ENCODE measurements at places on chromosomes 4 and X. TPM values are rescaled to one million over a fixed set of nuclear protein-coding genes. Genes with fewer than 3 reads are reported as not detected.

- no peak for DNase-seq
Measured at GRCh38 chr4:110492522-110492921, 16.6 kb downstream of the ENPEP start.

- DNase-seq, result no peak
Measured at GRCh38 chrX:38819709-38820108, 18.4 kb downstream of the MID1IP1 start.

- no peak for DNase-seq
Measured at GRCh38 chr4:25532591-25532990, 123.1 kb upstream of the SLC34A2 start.

GRCh38 chrX:47390780-47391179 is 20.4 kb downstream of the ZNF157 start:
- DNase-seq, result no peak

DNA sequence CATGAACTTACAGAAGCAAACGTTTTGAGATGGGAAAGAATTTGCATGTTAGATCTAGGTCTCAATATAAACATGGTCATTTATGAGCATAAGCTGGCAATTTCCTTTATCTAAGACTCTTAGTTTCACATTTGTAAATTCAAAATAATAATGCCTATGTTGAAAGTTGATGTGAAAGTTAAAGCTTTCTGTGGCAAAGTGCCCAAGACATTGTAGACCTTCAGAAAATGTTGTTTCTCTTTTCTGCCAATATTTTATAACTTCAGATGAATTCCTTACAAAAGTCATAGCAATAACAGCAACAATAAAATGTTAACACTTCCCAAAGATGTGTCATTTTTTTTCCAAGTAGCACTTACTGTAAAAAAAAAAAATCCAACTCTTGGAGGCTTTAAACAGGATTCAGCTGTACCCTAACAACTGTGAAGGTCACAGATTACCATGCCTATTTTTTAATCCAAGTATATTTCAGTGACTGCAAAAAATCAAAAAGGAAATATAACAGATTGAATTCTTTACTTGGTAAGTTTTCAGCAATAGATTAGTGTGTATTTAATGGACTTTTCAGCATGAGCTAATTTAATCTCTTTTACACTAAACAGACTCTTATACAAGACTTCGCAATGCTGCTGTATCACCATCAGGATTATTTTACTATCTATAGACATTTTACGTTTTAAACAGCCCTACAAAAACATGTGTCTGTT is 206.5 kb upstream of the PDE5A start:
- no peak for DNase-seq

DNA sequence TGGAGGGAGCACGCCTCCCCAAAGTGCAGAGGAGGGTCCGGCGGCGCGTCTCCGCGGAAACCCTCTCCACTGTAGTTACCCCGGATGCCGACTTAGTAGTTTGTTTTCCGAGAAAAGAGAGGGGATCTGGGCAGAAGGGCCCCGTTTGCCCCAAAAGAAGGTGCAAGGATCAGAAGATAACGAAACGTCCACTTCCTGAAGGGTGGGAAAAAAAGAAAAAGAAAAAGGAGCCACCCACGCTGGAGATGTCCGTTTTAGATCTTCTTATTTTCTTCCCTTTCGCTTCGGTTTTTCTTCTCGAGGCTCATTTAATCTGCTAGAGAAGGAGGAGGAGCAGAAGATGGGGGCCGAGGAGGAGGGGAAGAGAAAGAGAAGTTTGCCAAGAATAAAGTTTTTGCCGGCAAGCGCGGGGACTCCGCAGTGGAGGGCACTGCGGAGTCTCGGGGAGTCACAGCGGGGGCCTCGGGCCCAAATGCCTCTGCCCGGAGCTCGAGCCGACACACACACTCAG is 517 bp downstream of the LEF1 start:
- peak; percentile 8 for DNase-seq

- no peak for DNase-seq
Measured at GRCh38 chrX:131745942-131746489, 202.1 kb downstream of the OR13H1 start.

- no peak for DNase-seq
Measured at GRCh38 chrX:131277543-131278136, 11.5 kb downstream of the IGSF1 start.

GRCh38 chrX:9108054-9108453 is 74.1 kb upstream of the FAM9B start:
- DNase-seq, result peak; percentile 25

DNA sequence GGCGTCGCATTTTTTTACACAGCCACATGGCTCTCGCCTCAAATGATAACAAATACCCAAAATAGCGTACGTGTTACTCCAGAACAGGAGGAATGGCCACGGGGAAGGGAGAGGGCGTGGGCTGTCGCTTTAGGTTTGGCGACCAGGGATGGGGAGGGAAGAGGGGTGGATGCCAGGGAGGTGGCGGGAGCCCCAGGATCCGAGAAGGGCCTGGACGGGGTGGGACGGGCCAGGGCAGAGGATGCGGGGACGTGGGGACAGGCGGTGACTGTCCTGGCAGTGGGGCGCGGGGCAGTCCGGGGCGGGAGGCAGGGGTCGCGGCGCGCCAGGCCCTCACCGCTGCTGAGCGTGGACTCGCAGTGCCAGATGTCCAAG is 631 bp downstream of the TMEM47 start:
- DNase-seq, result no peak

PABPC1L2B gene
- total RNA-seq, result not detected

EPHA5 gene
- under 0.01 TPM for total RNA-seq

CYBB gene
- total RNA-seq, result not detected
